ENCODE measurements at places on chromosomes 4 and X.

GRCh38 chrX:40087425-40088298 lies 10.1 kb downstream of the BCOR start:
- DNase-seq: no peak

- no peak for DNase-seq
Observed at GRCh38 chrX:148567229-148567628, 66.8 kb downstream of the AFF2 start.

DNA sequence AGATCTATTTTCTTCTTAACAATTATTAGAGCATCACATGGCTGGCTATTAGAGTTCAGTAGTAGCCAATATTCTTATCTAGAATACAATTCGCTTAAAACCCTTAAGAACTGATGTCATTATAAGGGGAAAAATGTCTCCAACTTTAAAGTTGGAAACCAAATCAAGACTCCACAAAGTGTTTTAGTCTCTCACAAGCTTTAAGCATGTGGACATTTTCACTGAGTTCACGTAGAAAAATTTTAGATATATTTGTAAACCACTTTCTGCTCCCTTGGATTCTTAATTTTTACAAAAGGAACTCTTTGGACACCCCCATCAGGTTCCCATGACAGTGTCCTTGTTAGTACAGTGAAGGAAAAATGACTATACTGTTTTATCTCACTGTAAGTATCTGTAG lies 123.9 kb upstream of the NAP1L5 start:
- no peak for DNase-seq

DNA sequence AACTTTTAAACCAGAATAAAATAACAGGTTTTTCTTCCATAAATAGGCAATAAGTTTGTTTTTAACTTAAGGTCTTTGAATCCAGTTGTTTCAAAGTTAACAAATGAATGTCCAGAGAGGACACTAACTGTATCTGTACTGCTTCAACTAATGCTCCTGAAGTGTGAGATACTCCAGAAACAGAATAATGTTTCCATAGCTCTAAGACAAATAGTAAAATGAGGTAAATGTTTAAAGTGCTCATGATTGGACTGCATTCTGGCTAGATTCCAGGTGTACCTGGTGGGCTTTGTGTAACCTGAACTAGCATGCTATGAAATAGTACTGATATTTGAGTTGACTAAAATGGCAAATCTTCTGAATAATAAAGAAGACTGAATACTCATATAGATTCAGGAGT lies 51.7 kb downstream of the METTL14 start:
- DNase-seq: no peak

DNA sequence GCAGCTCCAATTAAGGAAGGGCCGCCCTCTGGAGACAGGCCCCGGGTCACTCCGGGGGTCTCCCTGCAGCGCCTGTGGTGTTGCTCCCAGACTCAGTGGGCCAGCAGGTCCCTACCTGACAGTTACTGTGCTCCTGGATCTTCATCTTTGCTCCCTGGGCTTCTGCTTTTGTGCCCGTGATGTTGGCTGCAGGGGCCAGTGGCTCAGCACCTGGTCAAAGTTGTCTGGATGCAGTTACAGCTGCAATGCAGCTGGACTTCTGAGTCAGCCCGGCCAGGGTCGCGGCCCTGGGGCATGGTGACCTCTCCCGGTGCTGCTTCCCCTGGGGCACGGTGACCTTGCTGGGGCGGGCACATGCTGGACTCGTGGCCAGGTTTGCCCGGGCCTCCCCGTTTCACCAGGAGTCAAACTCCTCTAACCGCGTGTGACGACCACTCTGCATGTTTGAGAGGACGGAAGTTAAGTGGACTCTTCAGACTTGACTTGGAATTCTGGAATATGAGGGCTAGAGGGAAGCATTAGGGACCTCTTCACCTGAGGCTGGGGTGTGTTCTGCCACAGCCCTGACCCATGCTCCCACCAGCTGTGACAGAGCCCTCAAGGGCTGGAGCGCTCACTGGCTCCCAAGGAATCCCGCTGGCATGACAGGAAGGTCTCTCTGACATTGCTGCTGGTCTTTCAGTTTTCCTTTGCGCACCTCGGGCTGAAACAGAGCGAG lies 3.7 kb downstream of the CTAG2 start:
- no peak for DNase-seq

DNA sequence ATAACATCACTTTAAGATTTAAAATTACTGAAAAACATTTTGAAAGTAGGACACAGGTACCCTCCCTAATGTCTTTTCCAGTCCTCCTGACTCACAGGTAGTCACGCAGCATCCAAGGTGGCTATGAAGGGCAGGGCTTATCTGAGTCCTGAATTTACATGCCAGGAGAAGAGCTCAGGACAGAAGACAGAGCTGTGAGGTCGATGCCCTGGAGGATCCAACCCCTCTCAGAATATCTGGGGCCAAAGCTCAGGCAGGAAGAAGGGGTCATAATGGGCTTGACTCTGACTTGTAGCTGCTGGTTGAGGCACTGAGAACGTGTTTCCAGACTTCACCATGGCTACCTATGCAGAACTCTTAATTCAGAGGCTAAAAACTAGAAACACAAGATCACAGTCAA lies 177.5 kb downstream of the AASDH start:
- DNase-seq: no peak

GRCh38 chrX:96764864-96765263 lies 80.2 kb downstream of the DIAPH2 start:
- DNase-seq: no peak

DNA sequence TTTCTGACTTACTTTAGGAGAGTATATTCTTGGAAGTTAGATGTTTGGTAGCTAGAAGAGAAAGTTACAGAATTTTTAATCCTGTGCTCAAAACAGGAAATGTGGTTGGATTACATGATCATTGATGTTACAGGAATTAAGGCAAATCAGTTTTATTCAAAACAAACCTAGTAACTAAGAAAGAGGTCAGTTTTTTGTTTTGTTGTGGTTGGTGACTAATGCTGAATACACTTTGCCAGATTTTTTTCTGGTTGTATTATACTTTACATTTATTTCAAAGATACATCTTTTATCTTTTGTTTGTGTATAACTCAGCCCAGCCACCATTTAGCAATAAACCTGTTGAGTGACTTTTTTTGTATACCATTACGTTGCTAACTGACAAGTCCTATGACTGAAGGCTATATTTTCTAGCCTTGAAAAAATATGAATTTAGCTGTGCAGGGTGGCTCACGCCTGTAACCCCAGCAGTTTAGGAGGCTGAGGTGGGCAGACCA lies 116.7 kb downstream of the KLHL8 start:
- no peak for DNase-seq

DNA sequence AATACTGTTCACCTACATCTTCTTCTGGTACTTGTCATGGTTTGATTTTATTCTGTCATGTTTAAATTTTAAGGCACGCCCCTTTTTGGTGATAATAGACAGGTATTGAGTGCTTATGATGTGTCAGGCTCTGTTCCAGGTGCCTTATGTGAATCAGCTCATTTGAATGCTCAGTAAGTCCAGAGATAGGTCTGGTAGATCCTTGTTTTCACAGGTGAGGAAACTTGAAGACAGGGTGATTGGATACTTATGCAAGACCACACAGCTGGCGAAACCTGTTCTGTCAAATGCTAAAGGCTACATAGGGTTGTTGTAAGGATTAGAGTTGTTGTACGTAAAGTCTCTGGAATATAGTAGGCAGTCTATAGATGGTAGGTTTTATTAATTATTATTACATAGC lies 9.6 kb upstream of the SLC25A14 start:
- DNase-seq: no peak

GRCh38 chr4:176614793-176615192 lies 177.9 kb downstream of the VEGFC start:
- no peak for DNase-seq

- no peak for DNase-seq
Observed at GRCh38 chr4:139461022-139461628, 7.2 kb downstream of the RAB33B start.

DNA sequence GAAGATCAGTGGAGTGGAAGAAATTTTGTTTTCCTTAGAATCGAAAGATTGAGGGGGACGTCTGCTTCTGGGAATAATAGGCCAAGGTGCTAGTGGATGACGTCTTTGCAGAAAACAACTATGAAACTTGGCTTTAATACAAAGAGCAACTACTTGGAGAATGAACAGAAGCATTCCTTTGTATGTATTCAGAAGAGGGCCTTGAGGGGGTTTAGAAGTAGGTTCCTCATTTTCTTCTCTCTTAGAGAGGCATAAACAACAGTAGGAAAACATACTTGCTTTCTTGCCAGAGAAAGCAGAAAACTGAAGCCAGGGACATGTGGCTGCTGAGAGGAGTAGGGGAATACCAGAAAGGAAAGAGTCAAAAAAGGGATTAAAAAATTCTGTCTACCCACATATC lies 167.8 kb downstream of the ZNF330 start:
- DNase-seq: no peak

DNA sequence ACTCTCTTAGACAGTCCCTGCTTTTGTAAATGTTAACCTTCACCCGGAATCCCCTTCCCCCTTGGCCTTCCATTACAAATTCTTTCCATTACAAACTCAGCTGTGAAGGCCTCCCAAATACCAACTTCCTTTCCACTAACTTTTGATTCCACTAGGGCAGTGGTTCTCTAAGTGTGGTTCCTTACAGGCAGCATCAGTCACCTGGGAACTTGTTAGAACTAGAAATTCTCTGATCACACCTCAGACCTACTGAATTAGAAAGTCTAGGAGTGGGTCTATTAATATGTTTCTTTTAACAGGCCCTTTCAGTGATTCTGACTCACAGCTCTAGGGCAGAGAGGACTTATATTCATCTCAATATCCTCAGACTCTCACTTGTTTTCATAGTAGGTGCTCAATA lies 19.0 kb upstream of the MRPL1 start:
- no peak for DNase-seq

DNA sequence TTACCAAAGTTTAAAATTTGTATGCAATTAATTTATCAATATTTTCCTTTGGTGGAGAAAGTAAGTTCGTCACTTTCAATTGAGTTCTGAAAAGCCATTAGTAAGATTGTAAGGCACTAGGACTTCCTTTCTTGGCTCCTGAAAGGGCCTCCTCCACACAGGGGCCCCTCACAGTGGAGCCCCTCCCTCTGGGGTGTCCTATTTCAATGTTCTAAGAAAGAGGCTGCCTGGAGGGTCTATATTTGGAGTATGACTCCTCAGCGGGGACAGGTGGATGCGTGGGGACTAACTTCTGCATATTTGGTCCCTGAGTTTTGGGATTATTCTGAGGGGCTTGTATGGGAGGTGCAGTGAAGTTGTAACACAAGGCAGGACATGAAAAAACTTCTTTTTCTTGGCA lies 1.6 kb upstream of the ARMCX4 start:
- no peak for DNase-seq

GRCh38 chr4:41365681-41366080 lies 109.0 kb downstream of the UCHL1 start:
- no peak for DNase-seq

- DNase-seq: no peak
Observed at GRCh38 chrX:1169189-1169588, 43.3 kb downstream of the CRLF2 start.
